ENCODE measurements at places on chromosomes 4 and X.

DNA sequence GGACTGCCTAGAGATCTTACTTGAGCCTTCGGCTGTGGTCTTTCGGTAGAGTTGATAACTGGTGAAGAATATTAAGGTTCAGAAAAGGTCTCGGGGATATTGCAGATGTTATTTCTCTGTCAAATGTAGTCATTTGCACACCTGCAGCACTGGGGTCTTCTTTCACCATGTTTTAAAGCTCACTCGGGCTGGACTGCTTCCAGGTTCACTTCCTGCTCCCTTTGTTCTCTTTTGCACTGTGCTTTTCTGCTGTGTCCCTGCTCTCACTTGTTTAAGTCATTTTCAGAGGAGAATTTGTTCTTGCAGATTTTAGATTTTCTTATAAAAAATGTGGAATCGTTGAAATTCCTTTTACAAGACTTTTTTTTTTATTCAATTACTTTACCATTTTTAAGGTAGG, 68.5 kb downstream of the BMPR1B start:
- DNase-seq = peak; percentile 34

DNA sequence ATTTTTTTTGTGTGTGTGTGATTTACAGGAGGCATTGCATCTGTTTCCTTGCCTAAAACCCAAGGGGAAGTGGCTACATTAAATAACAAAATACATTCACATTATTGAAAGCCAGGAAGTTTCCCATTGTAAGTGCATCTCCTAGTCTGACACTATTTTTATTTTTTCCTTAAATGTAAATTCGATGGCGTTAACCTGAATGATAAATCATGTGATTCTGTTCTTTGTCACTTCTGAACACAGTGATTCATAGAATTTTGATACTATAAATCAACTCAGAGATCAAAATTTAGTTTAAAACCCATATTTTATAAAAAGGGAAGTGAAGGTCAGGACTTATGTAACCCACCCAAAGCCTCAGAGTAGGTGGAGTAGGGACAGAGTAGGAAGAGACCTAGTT, 258.1 kb downstream of the GABRG1 start:
- no peak for DNase-seq

GRCh38 chrX:30613721-30614120, 36.2 kb upstream of the TASL start:
- no peak for DNase-seq

- DNase-seq = no peak
Observed at GRCh38 chrX:72676465-72676864, 37.6 kb downstream of the PHKA1 start.

DNA sequence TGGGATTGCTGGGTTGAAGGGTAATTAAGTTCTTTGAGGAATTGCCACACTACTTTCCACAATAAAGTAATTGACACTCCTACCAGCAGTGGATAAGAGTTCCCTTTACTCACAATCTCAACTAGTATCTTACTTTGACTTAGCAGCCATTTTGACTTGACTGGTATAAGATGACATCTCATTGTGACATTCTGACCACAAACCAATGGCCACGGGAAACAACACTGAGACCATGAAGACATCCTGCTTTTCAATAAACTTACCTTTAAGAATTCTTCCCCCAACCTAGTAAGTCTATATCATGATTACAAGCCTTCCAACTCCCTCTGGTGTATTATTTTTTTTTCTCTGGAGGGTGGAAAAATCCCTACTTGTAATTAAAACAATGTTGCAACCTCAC, 66.9 kb upstream of the WDR1 start:
- no peak for DNase-seq

GRCh38 chr4:140121646-140122045, 32.3 kb downstream of the MAML3 start:
- DNase-seq = no peak

DNA sequence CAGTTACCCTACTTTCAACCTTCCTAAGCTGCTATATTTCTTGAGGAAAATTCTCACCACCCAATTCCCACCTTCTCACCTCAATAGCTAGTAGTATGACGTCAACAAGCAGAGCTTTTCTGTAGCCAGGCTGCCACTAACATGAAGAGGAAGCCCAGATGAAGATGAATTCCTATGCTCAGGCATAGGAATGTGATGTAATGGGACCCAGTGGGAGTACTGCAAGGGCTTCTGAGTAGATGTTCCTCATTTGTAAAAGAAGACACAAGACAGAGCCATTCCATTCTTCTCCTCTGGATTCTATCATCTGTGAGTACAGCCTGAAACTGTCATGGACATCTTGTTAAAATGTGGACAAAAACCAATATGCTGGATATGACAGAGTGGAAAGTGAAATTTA, 81.6 kb upstream of the KLF3 start:
- DNase-seq = no peak

GRCh38 chrX:13053171-13053570, 8.8 kb upstream of the FAM9C start:
- DNase-seq = no peak

DNA sequence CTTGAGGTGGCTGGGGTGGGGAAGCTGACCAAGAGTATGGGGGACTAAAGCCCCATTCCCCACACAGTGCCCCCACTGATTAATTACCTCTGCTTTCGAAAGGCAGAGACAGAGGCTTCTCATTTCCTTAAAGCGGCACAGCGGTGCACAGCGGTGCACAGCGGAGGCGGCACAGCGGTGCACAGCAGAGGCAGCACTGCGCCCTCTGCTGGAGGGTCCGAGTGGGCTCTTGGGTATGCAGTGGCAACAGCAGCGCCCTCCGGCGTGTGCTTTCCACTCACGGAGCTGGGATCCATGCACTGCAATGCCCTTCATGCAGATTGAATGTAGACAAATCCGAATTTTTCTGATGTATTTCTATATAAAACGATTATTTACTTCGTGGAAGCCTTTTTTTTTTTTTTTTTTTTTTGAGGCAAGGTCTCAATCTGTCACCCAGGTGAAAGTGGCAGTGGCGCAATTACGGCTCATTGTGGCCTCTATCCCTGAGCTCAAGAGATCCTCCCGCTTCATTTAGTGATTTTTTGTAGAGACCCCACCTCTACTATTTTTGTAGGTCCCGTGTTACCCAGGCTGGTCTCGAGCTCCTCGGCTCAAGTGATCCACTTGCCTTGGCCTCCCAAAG, 19.7 kb upstream of the PRPS2 start:
- DNase-seq = peak; percentile 21

DNA sequence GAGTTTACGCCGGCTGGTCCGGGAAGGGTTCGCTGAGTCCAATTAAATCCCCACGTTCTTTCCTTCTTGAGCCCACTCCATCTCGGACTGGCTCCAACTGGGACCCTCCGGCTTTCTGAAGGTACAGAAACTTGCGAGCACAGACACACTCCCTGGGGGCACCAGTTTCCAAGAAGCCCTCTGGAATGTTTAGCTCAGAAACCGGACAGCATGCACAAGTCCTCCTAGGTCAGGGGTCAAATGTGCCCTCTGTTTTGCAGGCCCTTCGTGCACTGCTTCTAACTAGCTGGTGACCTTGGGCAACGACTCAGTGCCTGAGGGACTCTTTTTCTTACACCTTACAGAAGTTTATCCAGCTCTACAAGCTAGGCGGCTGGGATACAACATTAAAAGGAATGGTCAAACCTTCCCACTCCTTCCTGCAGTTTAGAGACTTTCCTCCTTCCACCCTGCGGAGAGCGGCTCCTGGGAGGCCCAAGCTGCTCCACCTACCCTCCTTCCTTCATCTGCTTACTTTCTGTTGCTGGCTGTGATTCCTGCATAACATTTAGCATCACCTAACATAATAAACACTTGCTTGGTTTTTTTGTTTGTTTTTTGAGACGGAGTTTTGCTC, 275.5 kb downstream of the BCOR start:
- no peak for DNase-seq

GRCh38 chr4:83011689-83012199, 1.1 kb upstream of the LIN54 start:
- no peak for DNase-seq

- DNase-seq = no peak
Observed at GRCh38 chr4:150949943-150950342, 65.1 kb downstream of the LRBA start.

DNA sequence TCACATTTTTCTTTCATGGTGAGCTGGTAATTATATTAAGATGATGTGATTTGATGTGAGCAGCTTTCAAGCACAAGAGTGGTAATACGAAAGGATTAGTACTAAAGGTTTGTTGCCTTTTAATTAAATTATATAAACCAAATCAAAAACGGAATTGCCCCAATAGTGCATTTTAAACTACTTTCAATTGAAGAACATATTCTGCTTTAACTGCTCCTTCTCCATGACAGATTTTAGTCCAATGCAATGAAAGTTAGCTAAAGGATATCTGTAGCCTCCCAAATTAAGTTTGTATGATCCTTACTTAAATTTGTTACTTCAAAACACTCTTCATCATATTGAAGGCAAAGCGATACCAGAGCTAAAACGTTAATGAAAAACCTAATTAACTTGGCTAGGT, 447.1 kb upstream of the AMOT start:
- DNase-seq = no peak

GRCh38 chrX:70979136-70979762, 48.4 kb upstream of the SLC7A3 start:
- peak; percentile 21 for DNase-seq

DNA sequence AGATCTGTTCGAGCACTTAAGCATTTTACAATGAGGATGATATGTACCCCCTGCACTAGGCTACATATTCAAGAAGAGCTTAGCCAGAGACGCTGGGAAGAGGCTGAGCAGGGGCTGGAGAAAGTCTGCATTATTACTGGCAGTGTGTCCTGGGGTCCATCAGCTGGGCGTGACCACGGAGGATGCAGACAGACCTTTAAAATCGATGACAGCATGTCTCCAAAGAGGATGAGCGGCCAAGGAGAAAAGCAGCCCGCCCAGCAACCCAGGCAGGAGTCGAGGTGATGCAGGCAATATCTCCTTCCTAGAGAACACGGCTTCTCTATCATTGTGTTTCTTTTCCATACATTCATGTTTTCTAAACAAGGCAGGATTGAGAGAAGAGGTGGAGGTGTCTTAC, 300.7 kb downstream of the USP46 start:
- peak; percentile 77 for DNase-seq

DNA sequence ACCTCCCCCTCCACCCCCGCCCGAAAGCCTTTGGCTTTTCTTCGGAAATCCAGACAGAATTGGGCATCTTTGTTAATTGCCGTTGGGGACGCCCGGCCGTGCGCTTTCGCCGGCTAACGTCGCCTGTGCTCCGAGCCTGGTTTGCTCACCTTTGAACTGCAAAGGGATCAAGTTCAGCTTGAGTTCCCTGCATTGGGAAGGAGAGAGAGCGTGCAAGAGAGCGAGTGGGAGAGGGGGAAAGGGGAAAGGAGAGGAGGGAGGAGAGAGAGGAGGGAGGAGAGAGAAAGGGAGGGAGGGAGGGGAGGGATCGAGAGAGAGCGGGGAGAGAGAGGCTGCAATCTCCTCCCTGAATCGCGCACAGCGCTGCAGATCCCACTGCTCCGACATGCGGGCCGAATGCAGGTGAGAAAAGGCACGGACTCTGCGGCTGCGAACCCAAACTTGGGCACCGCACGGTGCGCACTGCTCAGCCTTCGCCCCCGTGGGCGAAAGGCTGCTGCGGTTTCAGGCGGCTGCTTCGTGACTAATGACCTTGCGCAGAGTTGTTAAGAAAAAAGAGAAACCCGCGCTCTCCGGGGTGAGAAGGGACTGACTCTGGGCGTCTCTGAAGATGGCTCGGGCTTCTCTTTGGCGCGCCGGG, at the start of gene PCDH7:
Gene PCDH7 (plus strand): TSS at position 349 of the 640 bp plus-strand sequence. CDS start 1,054 bp downstream, outside the sequence.
- DNase-seq = peak; percentile 87

DNA sequence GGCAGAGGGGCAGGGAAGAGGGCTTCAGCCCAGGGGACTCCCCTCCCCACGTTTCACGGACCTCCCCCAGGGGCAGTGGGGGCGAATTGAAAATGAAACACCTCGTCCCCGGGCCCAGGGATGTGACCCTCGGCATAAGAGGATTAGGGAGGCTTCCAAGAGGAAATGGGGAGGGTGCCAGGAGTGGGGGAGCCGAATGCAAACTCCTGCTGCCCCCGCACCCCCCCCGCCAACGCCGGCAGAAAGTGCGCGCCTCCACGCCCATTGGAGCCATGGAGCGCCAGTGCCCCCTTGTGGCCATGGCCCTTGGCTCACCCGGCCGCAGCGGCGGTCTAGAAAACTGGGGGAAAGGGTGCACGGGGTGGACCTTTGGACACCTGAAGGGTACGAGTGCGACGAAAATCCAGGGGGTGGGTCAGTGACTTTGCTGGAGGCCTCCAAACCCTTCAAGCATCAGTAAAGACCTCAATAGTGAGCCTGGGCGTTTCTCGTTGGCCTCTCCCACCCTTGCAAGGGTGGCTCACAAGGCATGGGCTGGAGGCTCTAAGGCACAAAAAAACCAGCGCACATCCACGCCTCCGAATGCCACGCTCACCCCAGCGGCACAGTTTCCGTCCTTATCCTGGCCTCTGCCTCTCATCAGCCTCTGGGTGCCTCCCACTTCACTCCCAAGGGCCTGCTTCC, 120.8 kb upstream of the PJA1 start:
- peak; percentile 81 for DNase-seq

GRCh38 chr4:181234951-181235680, 1008.1 kb upstream of the TENM3 start:
- peak; percentile 16 for DNase-seq

DNA sequence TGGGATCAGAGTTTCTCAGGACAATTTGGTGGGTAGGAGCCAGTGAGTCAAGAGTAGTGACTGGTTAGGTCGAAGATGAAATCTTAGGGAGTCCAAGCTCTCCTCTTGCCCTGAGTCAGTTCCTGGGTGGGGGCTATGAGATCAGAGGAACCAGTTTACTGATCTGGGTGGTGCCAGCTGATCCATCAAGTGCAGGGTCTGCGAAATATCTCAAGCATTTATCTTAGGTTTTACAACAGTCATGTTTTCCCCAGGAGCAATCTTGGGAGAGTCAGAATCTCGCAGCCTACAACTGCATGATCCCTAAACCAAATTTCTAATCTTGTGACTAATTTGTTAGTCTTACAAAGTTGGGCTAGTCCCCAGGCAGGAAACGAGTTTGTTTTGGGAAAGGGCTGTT, 1833.2 kb upstream of the PCDH7 start:
- no peak for DNase-seq

DNA sequence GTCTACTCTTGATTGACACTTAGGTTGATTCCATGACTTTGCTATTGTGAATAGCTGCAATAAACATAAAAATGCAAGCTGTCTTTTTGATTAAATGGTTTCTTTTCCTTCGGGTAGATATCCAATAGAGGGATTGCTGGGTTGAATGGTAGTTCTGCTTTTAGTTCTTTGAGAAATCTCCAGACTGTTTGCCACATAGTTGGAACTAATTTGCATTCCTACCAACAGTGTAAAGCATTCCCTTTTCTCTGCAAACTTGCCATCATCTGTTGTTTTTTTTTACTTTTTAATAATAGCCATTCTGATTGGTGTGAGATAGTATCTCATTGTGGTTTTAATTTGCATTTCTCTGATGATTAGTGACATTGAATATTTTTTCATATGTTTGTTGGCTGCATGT, 122.2 kb upstream of the PRKG2 start:
- no peak for DNase-seq

DNA sequence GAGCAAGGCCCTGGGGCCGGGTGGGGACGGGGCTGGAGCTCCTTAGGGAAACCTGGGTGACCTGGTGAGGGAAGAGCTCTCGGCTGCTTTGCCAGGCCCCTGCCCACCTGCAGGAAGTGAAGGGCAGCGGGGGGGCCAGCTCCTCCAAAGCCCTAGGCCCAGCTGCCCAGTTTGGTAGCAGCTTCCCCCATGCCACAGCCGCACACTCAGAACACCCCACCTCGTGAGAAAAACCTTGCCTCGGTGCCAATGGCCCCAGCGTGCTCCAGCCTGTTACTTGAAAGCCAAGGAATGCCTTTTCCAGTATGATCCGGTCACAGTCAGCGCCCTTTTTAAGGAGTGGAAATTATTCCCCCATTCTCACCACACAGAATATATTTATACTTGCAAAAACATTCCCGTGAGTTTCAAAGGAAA, 38.3 kb downstream of the ACOX3 start:
- no peak for DNase-seq

All from right hindlimb (tissue), 1 donor.